Kidney capillary endothelial cell (primary cell): ENCODE measurements at places on chromosomes 3 and 15.

DNA sequence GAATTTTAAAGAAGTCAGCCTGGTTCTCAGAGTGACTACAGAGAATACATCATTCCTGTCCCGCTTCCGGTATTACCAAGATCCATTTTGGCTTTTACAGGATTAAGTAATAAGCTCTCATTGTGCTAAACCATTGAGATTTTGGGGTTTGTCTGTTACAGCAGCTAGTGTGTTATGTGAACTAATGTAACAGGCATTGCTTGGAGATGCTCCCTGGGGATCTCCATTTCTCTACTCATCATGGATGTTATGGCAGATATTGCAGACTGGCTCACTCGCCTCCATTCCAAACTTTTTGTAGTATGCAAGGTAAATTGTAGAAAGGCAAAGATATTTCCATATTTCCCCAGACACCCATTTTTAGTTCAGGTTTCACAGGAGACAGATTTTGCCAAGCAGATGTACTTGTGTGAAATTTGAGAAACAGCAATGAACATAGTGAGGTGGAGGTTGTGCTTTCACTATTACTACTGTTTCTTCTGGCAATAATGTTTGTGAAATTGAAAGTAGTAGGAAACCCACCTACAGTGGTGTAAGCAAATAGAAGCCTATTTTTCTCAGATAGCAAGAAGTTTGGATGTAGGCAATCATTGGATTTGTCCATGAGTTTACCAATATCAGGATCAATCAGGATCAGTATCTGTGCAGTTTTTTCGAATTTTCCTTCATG is 177.1 kb upstream of the GALNT15 start:
- DNase-seq: no peak

DNA sequence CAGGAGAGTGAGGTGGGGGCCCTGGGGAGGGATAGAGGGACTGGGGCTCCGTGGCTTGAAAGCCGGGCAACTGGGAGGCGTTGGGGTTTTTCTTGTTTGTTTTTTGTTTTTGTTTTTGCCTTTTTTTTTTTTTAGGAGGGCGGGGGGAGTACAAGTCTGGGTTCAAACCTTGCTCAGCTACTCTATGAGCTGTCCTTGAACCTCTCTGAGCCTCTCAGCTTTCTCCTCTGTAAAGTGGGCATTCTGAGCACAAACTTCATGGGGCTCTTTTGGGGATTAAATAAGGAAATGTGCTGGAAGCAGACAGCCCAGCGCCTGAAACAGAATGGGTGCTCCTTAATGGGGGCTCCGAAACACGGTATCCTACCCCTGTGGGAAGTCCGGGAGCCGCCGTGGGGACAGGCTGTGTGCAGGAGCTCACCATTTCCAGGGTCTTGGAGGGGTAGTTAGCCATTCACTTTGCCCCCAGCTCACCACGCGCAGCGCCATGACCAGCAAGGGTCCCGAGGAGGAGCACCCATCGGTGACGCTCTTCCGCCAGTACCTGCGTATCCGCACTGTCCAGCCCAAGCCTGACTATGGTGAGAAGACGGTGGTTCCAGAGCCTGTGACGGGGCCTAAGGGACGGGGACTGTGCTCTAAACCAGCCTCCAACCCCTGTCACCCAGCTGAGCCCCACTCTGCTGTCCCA is 388 bp downstream of the ACY1 start:
- no peak for DNase-seq

DNA sequence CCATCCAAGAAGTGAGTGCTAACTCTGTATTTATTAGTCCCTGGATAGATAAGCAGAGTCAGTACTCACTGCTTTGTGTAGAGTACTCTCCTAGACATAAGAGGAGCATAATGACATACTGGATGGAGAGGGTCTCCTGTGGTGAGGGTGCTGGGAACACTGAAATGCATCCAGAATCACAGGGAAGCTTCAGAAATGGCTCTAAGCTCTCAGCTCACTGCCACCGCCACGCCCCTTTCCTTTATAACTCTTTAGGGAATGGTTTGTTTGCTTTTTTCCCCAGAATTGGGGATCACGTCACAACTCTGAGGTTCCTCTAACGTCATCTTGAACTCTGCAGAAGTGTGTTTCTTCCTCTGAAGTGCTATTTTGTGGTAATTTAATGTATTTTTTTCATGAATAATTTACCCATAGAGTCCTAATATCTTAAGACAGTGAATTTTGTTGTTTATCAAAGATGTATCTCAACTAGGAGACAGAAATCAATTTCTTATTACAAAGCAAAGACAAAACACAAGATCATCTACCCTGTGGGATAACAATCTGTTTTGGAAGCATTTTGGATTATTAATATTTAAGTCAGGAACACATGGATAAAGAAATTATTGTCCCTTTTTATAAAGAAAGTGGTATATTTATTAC is 154.6 kb downstream of the PTPRG start:
- no peak for DNase-seq

DNA sequence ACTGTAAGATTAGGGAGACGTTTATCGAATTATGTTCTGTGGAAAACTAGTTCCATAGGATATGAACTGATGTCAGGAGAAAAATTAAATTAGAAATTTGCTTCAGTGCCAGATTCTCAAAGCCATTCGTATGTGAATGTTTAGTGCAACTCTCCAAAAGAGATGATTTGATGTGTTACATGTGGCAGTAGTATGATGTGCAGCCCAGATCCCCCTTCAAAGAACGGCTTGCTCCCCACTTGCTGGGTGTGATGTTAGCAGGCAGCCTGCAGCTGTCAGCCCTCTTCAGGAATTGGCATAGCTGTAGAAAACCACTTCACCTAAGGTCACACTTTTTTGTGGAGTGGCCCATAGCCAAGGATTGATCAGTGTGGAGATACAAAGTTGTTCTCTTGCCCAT is 127.0 kb upstream of the CCDC54 start:
- DNase-seq: no peak

DNA sequence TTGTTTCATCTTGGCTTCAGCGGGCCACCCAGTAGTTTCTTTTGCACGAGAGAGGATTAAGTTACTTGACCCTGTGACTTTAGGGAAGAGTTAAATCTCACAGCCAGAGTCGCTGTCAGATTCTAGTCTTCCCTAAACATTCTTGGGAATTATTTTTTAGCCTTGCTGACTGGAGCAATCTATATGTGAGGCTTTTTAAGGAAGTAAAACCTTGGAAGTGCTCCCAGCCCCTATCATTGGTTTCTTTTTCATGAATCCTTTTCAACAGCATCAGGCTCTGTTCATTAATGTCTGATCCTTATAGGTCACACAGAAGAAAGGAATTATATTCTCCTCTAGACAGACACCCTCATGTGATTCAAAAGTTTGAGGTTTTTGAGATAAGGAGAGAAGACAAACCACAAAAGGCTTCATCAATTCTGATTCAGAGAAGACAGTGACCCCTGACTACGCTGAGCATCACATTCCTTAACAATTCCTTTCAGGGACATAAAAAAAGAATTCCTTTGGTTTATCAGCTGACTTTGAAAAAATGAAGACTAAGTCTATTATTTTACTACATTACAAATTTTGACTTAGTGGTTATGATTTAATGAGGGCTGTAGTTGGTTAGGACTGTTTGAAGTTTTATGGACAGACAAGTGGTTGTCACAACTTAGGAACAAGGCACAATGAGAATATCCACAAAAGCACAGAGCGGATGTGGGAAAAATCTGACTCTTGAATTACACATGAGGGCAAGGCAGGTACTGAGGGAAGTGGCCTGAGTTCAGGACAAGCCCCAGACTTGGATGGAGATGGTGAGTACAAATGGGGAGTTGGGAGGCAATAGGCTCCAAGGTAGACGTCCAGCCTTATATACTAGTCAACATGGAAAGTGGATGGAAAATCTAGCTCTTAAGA is 171.1 kb upstream of the STT3B start:
- DNase-seq: peak; percentile 6

GRCh38 chr3:72224804-72225509 is 440.0 kb upstream of the PROK2 start:
- no peak for DNase-seq

DNA sequence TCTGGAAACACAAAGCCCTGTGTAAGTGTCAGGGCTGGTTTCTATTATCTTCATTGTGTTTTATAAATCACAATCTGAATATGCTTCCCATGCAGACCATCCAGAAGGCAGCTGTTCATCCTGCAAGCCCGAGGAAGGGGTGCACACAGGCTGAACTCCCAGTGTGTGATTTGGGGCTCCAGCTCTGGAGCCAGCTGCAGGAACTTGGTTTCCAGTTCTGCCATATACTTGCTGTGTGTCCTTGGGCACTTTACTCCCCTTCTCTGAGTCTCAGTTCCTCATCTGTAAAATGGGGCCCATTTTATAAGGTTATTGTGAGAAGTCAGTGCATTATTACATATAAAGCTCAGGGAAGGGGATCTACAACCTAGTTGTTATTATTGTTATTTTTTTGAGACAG is 22.6 kb downstream of the CYP8B1 start:
- no peak for DNase-seq

DNA sequence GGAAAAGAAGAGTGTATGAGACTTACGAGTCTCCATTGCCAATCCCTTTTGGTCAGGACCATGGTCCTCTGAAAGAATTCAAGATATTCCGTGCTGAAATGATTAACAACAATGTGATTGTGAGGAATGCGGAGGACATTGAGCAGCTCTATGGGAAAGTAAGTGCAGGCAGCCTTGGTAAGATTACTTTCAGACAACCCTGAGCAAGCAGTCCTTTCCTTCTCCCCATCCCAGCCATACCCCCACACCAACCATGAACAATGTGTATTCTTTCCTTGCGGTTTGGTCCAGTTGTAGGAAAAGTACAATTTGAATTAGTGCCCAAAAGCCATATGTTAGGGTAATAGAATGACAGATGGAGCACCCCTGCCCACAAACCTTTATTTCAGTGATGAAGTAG is 5.6 kb downstream of the TSEN2 start:
- no peak for DNase-seq

GRCh38 chr3:45180051-45180450 is 33.9 kb upstream of the CDCP1 start:
- no peak for DNase-seq

DNA sequence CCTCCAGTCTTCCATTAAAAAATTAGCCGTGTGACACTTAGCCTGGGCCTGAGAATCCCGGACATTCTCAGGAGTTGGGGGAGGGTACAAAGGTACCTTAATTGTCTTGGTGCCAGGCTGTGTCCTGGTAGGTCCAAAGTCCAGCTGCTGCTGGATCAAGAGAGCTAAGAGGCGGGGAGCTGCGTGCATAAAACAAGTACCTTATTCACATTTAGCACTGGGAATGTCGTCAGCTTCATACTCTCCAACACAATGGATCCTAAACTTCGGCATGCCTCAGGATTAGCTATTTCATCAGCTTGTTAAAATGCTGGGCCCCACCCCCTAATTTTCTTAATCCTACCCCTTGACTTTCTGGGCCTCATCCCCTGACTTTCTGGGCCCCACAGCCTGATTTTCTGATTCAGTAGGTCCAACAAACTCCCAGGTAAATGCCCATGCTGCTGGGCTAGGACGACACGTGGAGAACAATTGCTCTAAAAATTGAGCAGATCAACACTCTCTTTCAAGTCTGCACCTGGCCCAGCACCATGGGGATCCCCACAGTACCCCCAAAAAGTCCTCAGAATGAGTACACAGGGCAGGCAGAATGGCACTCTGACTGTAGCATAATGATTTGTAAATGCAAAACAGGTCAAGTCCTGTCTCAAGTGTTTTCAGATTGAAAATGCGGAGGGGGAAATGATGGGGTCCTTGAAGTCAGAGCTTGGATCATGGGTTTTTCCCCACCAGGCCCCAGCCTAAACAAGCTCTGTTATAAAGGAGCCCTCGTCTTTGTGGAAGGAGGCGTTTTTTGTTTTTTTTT is 5.6 kb upstream of the AEN start:
- DNase-seq: no peak

DNA sequence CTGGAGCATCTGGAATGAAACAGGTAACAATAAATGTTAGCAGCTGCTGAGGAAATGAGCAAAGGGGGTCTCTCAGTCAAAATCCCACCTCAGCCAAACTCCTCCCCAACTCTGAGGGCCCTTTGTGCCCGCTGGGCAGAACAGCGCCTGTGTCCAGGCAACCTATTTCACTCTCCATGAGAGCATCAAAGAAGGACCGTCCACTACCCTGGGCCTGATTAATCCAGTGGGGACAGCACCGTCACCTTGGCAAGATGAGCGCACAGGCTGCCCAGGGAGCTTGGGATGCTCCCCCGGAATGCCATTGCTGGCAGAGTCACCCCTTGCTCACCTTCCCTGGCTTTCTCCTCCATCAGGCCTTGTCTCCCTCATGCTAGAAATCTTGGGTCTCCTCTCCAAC is 97.4 kb upstream of the HACD2 start:
- no peak for DNase-seq

GRCh38 chr3:169748670-169749069 is 16.2 kb downstream of the TERC start:
- no peak for DNase-seq

DNA sequence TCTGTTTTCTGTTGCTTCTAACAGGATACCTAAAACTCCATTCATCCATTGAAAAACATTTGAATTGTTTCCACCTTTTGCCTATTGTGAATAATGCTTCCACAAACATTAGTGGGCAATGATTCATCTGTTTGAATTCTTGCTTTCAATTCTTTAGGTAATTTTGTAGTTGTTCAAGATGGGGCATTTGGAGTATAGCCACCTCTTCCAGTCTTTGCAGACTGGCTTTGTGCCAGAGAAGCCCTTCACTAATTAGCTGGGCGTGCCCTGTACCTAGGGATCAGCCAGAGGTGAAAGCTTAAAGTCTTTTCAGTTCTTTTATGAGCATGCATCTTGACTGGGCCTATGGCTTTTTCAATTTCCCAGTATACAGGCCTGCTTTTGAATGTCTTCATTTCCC is 10.9 kb downstream of the RTP1 start:
- no peak for DNase-seq

GRCh38 chr3:187848401-187848800 is 103.1 kb upstream of the BCL6 start:
- no peak for DNase-seq

DNA sequence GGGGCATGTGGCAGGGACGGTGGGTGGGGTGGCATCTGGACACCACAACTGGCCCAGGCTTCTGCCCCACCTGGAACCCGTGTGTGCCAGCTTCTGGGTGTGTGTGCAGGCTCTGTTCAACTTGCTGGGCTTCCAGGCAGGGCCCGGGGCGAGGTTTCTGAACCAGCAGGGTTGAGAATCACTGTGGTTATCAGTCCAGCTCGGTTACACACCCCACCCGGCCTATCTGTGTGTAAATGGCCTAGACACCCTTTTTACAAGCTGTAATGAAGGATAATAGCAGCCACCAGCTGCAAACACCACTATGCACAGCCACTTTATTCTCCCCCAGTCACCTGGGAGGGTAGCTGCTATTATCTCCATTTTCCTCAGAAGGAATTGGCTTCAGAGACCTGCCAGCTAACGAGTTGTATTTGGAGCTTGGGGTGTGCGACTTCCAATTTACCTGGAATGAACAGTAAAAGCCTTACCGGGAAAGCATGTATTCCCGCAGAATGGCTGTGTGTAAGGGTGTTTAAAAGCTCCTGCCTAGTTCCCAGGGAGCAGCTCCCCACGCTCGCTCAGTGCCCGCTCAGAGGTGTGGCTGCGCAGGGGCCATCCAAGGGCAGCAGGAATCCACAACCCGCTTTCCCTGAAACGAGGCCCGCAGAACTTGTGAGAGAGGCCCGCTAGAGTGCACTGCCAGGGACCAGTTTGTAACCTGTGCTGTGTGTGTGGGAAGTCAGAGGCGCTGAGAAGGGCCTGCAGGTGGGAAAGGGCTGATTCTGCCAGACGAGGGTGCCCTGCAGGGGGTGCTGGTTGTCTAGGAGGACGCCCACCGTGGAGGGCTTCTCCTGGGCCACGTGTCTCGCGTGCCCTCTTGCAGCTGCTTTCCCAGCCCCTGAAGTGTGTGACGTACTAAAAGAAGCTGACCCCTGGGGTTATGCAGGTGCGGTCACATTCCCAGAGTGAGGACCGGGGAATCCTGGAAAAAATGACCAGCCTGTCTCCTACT is 83.5 kb downstream of the C3orf70 start:
- DNase-seq: no peak

GRCh38 chr15:26662283-26662682 is 110.6 kb downstream of the GABRB3 start:
- no peak for DNase-seq
